ENCODE measurements at places on chromosomes 2 and 18.

DNA sequence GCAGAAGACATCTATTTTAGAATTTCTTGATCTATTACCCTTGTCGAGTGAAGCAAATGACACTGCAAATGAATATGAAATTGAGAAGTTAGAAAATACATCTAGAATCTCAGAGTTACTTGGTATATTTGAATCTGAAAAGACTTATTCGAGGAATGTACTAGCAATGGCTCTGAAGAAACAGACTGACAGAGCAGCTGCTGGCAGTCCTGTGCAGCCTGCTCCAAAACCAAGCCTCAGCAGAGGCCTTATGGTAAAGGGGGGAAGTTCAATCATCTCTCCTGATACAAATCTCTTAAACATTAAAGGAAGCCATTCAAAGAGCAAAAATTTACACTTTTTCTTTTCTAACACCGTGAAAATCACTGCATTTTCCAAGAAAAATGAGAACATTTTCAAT lies 370.4 kb downstream of the XIRP2 start:
- no peak for DNase-seq

DNA sequence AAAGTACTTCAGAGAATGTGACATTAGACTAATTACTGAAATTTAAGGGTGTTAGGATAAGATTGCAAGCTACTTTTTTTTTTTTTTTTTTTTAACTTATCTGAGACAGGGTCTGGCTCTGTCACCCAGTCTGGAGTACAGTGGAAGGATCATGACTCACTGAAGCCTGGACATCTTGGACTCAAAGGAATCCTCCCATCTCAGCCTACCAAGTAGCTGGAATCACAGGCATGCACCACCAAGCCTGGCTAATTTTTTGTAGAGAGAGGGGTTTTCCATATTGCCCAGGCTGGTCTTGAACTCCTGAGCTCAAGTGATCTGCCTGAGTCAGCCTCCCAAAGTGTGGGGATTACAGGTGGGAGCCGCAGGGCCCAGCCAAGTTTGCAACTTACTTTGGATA lies 1246.0 kb upstream of the ZEB2 start:
- DNase-seq, result no peak

- DNase-seq, result no peak
Measured at GRCh38 chr2:167198009-167198408, 309.7 kb downstream of the XIRP2 start.

GRCh38 chr18:42574871-42575270 lies 540.6 kb downstream of the RIT2 start:
- no peak for DNase-seq

DNA sequence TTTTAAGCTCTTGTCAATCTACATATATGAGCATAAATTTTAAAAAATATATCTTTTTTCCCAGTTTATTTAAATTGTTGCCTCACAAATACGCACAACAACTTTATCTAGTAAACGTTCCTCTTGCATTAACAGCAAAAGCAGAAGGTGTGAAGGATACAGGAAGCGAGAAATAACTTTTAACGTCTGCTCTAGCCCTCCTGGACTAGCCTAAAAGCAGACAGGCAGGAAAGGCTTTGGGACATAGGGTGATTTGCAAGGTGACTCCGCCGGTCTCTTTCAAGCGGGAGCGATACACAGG lies 434 bp upstream of the DUSP19 start:
- no peak for DNase-seq

- no peak for DNase-seq
Measured at GRCh38 chr2:24618680-24619079, 127.6 kb downstream of the NCOA1 start.

DNA sequence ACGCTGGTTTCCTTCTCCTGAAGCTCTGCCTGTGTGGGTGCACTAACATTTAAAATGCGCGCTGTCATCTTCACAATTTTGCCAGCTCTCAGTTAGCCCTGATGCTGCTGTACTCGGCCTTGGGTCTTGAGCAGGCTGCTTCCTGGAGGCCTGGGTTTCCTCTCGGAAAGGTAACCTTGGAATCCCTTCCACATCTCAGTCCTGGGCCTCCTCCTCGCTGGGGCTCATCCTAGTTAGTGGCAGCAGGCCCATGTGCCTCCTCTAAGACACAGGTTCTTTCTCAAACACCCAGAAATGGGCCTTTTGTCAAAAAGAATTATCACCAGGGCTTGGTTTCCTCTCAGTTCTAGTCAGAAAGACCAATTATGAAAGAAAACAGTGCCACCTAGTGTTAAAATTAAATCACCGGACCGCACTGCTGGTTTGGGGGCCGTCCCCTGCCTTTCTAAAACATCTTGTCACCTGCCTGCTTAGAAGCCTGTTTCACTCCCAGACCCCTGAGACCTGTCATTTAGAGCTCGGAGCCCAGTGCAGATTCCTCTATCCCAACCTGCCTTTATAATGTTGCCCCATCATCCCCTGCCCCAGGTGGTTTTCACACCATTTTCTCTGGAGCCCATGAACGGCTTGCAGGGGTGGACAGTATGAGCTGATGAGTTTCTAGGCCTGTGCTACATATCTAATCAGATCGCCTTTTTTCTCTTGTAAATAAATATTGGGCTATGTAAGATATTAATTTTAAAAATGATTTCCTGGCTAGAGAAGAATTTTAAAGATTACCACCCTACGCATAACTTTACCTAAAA lies 42.4 kb downstream of the HK2 start:
- DNase-seq, result no peak

DNA sequence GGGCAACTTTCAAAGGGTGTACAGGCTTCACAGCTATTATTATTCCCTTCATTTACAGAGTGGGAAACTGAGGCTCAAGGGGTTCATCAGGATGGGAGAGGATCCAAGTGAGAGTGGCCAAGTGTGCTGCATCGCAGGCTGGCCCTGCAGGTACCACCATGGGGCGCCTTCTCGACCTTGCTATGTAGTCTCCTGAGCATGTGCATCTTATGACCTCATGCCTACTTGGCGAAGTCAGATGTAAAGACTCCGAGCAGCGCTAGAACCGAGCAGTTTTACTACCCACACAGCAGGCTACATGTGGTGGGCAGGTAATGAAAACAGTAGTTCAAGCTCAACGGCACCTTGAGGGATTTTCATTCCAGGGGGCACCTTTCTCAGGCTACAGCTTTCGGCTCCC lies 42.0 kb downstream of the TFCP2L1 start:
- DNase-seq, result no peak

- no peak for DNase-seq
Measured at GRCh38 chr2:231685349-231686191, 22.8 kb upstream of the PTMA start.

DNA sequence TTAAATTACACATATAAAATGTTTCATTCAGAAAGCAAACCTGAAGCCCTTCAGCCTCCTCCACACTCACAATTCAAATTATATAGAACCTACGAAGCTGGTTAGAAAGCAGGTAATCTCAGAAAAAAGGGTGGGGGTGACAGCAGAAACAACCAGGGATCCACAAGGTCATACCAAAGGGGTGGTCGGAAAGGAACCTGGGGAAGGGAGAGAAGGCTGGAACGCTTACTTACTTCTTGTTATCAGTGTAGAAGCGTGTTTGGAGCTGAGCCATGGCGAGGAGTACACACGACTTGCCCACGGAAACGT lies 316 bp downstream of the WDR12 start:
- no peak for DNase-seq

GRCh38 chr2:201754717-201755415 lies 25.9 kb downstream of the ALS2 start:
- DNase-seq, result no peak

DNA sequence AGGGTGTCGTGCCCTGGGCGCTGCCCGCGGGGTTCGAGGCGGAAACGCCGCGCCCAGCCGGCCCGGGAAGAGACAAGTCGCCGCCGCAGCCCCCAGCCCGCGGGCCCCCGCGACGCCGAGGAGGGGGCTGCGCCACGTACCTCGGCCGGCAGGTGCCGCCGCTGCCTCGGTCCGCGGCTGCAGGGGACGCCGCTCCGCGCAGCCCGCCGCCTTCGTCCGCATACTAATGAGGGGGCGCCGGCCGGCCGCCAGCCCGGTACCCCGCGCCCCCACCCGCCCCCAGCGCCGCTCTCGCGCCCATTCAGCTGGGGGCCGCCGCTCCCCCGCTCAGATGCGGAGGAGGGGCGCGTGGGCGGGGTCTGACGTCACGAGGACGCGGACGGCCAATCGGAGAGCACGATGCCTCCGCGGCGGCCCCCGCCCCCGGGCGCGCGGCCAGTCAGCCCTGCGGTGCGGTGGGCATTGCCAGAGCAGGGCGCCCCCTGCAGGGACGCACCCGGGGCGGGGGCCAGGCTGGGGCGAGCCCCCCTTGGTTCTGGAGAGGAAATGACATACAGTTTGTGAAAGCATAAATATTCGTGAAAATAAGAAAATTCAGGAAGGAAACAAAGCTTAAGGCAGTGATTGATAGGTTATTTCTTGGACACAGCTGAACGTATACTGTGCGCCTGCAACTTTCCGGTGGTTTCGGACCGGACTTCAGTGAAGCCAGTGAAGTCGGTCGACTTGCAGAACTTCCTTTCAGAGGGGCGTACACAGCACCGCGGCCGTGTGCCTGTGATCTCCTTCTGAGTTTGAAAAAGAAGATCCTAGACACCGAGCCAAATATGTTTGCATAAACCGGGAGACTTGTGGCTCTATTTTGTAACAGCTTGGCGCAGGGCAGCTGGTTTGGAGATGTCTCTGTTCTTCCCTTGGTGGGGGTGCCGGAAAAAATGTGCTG lies at the start of gene ST3GAL5:
TSS of gene ST3GAL5 (minus strand) at position 307 of the 943 bp plus-strand sequence. CDS start at position 222, 85 bp downstream.
- peak; percentile 94 for DNase-seq

DNA sequence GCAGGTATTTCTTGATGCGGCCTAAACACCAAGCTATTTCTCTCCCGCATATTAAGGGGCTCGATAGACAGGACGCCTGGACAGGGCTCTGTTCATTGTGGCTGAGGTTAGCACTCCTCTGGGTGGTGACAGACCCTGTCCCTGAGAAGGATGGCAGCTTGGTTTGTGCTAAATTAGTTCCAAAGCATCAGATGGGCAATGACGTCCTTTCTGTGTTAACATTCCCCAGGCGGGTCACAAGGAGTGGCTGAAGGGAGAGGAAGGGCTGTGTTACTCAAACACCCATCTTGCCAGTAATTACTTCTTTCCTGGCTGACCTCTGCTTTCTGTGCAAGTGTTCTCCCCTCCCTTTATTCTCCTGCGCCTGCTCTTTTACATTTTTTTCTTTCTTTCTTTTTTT lies 75.0 kb downstream of the TMEM247 start:
- DNase-seq, result no peak

- DNase-seq, result no peak
Measured at GRCh38 chr2:109720380-109721106, 73.6 kb upstream of the RGPD5 start.

GRCh38 chr18:42514512-42514911 lies 559.5 kb downstream of the PIK3C3 start:
- DNase-seq, result no peak

- DNase-seq, result no peak
Measured at GRCh38 chr2:241612156-241613016, 24.6 kb downstream of the THAP4 start.

DNA sequence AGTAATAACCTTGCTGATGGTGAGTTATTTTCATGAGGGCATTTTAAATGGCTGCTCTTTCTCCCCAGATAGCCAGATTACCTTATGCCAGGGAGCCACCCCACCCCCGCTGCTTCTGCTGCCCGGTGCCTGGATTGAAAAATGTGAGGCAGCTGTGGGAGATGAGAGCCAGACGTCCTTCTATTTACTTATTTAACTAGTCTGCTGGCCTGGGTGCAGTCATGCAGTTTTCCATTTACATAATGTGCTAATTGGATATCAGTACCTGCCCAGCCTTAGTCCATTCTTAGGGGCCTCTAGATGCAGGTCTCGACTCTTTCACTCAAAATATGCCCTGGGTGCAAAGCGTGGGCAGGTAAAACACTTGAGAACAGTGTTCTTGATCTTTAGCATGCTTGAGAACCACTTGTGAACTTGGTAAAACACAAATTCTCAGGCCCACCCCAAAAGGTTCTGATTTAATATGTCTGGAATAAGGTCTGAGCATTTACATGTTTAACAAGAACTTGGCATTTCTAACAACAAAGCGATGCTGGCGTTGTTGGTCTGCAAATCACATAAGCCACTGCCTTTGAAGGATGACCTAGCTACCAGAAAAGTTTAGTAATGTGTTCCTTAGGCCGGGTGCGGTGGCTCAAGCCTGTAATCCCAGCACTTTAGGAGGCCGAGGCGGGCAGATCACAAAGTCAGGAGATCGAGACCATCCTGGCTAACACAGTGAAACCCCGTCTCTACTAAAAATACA lies 154.3 kb downstream of the NRP2 start:
- DNase-seq, result no peak

- no peak for DNase-seq
Measured at GRCh38 chr2:189056200-189057106, 82.3 kb downstream of the COL3A1 start.

DNA sequence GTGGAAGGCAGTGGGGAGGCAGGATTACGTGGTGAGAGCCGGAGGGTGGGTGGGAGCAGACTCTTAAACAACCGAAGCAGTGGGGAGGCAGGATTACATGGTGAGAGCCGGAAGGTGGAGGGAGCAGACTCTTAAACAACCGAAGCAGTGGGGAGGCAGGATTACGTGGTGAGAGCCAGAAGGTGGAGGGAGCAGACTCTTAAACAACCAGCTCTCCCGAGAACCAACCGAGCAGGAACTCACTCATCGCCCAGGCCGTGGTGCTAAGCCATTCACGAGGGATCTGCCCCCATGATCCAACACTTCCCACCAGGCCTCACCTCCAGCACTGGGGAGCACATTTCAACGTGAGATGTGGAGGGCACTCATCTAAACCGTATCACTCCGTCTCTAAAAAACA lies 87.7 kb downstream of the RTP5 start:
- no peak for DNase-seq

- DNase-seq, result no peak
Measured at GRCh38 chr2:222652491-222653255, 3.2 kb downstream of the FARSB start.

DNA sequence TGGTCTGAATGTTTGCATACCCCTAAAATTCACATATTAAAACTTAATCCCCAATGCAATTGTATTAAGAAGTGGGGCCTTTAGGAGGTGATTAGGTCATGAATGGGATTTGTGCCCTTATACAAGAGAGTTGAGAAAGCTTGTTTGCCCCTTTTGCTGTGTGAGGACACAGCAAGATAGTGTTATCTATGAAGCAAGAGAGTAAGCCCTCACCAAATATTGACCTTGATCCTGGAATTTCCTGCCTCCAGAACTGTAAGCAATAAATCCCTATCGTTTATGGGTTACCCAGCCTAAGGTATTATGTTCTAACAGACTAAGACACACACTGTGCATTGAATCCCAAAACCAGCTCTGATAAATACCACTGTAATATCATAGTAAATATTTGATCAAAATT lies 32.2 kb downstream of the NR4A2 start:
- DNase-seq, result peak; percentile 51

DNA sequence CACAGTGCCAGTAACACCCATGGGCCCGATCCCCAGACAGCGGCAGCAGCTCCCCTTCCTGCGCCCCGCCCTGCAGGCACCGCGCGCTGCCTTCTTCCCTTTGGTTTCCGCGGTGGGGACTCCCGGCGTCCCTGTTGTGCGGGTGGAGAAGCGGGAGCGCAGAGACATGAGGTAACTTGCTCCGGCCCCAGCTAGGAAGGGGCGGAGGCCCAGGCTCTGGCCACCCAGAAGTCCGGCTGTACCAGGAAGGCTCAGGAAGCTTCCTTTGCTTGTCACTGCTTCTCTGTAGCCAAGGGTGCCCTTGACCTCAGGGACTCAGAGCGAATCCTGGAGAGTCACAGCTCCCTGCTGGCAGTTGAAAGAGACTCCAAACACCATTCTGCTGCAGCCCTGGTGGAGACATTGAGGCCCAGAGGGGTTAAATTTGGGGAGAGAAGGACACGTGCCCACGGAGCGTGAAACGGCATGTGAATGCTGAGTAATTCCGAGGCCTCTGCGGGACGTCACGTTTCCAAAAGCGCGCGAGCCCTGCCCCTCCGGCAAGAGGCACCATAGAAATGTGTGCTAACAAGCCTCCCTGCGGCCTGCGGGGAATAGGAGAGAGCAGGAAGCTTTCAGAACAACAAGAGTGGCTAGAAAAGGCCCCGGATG lies 6.7 kb upstream of the ADCY3 start:
- no peak for DNase-seq
